Stimulated activated CD4-positive, alpha-beta T cell treated with anti-CD3 and anti-CD28 coated beads, Interleukin-15, amount 100 ng/mL, for 48 hours (primary cell): ENCODE measurements at places on chromosomes 11 and 22.

GRCh38 chr11:46890665-46891064 lies 27.7 kb downstream of the LRP4 start:
- no peak for DNase-seq

DNA sequence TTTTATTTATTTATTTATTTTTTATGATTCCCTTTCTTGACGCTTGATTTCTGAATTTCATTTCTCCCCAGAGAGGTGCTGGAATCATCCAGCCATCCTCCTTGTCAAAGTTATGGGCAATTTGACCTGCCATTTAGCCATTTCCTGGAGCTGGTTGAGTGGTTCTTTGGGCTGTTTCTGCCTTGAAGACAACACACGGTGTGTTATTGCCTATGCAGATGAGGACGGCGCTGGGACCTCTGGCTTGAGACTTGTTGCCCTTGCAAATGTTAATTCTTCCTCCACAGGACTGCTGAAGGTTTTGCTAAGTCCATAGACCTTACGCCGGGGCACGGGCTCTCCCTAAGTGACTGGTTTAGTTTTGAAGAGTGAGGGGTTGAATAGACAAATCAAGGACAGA lies 147.9 kb upstream of the PLET1 start:
- DNase-seq: no peak

GRCh38 chr11:2072551-2073261 lies 66.5 kb downstream of the IGF2 start:
- no peak for DNase-seq

DNA sequence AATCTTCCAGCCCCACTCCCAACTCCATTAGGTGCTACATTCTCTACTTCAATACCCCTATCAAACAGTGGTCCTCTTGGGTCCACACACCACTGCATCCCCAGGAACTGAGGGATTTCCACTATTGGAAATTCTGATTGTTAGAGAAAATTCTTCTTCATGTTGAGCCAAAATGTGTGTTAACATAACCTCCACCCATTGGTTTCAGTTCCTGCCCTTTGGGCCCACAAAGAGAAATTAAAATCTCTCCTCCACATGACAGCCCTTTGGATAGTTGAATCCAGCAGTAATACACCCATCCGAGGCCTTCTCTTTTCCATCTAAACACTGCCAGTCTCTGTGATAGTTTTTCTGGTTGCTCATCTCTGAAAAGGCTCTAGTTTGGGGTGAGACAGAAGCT lies 2.1 kb downstream of the VSIG2 start:
- DNase-seq: no peak

DNA sequence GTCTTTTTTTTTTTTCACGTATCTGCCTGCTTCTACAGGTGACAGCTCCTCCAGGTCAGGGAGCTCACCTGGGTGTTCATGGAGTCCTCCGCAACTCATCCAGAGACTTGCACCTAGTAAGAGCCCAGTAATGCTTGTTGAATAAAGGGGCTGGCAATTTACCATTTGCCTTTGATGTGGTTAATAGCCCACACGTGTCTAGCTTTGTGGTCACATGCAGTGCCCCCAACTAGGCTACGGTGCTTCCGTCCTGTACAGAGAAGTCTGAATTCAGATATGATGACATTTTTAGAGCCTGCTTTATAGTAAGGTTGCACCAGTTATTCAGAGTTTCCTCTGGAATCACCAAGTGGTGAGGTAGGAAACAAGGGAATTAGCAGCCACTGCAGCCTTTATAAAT lies 199.4 kb upstream of the MTMR2 start:
- DNase-seq: no peak

- DNase-seq: peak; percentile 26
Measured at GRCh38 chr11:1574238-1574932, 2.3 kb upstream of the DUSP8 start.

GRCh38 chr11:124301548-124301947 lies 12.2 kb downstream of the OR8D1 start:
- no peak for DNase-seq

GRCh38 chr11:132493801-132494200 lies 1038.5 kb downstream of the OPCML start:
- DNase-seq: no peak

GRCh38 chr22:21754523-21754922 lies 18.9 kb upstream of the YPEL1 start:
- DNase-seq: no peak
